ENCODE measurements at places on chromosomes 16 and 17.

DNA sequence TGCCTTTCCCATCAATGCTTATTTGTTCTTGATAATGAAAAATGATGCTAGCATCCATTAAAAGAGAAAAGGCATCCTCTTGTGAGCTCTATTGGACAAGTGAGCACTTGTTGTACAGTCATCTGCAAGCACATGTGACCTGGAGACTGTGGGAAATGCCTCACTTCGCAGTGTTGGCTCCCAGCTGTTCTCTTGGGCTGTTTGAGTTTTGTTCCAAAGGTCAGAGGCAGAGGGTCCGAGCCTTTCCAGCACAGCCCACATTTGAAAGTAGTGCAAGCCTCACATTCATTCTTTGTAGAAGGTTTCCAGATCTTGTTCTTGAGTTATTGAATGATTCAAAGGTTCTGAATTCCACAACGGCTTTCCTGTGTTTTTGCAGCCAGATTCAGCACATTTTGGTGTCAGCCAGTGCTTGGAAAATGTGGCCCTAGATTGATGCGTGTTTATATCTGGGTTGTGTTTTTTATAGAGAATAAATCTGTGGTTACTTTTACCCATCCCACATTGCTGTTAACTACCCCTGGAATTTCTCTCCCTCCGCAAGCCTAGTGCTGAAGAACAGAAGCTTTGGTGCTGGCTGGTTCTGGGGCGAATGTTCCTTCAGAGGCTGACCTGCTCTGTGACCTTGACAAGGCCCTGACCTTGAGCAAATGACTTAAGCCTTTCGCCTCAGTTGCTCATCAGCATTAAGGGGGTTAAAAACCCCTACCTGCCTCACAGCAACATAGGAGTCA lies 49.8 kb downstream of the CDH1 start:
- DNase-seq = peak; percentile 78

DNA sequence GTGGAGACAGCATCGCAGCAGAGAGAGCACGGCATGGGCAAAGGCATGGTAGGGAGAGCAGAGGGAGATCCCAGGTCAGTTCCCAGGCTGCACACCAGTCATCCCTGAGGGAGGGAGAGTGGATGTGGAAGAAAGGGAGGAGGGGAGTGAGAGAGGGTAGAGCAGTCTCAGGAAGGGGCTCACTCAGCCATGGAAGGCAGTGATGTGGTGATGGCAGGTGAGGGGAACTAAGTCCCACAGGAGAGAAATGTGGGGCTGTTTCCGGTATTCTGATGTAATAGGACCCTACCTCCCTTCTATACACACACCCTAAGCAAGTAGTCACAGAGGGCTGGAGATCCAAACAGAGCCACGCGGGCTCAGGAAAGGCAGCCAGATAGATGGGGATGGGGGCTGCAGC lies 500.3 kb upstream of the CDH11 start:
- no peak for DNase-seq

DNA sequence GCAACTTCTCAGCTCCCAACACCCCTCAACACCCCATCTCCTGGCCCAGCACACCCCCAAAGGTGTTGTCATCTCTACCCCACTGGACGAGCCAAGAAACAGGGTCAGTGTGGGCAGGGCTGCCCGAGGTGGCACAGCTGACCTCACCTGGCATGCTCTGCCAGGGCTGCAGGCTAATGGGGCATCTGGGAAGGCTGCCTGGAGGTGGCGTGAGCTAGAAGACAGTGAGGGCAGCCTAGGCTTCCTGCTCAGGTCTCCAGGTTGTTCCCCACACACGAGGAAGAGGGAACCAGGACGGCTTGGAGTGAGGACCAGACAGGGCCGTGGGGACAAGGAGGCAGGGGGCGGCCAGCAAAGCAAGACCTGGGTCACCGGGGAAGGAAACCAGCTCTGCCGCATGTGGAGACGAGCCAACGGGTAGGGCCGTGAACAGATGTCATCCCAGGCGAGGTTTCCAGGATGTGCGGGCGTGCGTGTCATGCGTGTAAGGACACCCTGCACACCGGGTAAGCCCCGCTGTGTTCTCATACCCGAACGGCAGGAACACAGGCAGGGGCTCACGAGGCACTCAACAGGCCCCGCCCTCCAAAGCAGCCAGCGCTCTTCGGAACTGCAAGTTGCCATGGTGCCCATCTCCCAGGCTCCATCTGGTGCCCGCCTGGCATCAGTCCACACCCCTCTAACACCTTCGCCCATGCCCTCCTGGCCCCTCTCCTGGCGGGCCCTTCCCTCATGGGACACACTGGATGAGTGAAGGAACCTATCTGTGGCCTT lies 29.6 kb upstream of the PVALEF start:
- DNase-seq = no peak

DNA sequence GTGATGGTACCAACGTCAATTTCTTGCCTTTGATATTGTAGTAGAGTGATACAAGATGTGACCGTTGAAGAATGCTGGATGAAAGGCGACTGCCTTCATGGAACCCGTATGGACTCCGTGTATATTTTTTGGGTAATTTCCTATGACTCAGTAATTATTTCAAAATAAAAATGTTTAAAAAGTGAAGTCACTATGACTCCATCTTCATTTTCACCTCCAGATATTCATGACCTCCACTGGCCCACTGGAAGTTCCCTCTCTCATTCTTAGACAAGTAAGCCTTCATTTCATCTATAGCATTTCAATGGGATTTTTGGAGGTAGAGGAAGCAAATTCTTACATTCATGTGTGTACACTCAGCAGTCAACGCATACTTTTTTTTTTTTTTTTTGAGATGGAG lies 111.8 kb upstream of the NUDT7 start:
- peak; percentile 55 for DNase-seq

DNA sequence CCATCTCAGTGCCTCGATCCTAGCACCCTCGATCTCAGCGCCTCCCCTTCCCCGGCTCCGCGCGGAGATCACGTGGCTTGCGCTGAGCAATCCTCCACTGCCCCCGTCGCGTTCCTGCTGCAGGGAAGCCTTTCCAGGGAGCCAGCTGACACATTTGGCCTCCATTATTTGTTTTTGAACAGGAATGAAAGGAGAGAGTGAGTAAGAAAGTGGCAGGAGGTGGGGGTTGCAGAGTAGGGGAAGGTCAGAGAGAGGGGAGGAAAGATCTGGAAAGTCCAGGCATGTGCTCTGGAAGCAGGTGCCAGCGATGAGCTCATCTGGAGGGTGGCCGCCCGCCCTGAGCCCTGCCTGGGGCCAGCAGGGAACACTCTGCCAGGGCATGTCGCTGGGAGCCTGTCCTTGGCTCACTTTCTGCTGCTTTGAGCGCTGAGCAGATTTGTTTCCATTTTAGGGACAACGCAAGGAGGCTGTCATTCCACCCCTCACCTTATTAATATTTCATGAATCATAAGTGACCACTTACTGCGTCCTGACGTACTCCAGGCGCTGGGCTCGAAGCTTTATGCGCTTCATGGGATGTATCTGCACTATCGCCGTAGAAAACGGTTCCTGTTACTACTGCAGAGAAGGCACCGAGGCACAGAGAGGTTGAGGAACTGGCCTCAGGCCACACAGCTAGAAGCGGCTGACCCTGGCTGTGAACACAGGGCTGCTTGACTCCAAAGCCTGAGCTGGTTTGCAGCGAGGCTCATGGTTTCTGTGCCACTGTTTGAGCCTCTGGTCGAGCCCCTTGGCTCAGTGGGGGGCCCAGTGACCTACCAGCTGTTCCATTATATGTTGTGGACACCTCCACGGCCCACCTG lies 283.1 kb downstream of the SEC14L1 start:
- peak; percentile 89 for DNase-seq

DNA sequence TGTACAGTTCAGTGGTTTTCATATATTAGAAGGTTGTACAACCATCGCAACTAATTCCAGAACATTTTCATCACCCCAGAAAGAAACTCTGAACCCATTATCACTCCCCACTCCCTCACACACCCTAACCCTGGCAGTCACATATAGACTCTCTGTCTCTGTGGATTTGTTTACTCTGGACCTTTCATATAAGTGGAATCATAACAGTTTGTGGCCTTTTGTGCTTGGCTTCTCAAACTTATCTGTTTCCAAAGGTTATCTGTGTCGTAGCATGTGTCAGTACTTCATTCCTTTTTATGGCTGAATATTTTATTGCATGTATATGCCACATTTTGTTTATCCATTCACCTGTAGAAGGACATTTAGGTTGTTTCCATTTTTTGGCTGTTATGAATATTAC lies 12.4 kb downstream of the TENT4B start:
- no peak for DNase-seq

DNA sequence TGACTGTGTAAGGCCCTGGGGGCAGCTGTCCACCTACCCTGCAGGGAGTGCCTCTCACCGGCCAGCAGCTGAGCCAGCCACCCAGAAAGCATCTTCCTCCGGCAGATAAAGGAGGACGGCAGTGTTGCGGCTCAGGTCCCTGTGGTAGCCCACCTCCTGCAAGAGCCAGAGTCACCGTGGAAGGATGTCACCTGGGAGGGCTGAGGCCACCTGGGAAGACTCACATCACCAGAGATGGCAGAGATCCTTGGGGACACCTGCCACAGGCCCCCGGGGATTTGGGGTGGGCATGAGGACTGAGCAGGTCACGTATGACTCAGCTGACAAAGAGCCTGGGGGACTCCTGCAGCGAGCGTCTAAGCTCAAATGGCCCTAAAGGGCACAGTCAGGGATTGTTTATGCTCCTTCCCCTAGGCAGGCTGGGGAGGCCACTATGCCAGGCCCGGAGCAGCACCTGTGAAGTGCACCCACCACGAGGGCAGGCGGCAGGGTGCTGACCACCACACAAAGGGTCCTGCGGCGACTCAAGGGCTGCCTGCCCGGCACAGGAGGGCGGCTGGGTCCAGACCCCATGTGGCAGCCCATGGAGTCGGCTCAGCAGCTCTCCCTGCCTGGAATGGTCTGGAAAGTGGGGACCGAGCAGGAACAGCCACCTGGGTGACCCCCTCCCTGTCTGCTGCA lies 44.1 kb downstream of the TNFRSF13B start:
- no peak for DNase-seq

- no peak for DNase-seq
Measured at GRCh38 chr17:79799538-79800324, 2.9 kb upstream of the CBX8 start.

DNA sequence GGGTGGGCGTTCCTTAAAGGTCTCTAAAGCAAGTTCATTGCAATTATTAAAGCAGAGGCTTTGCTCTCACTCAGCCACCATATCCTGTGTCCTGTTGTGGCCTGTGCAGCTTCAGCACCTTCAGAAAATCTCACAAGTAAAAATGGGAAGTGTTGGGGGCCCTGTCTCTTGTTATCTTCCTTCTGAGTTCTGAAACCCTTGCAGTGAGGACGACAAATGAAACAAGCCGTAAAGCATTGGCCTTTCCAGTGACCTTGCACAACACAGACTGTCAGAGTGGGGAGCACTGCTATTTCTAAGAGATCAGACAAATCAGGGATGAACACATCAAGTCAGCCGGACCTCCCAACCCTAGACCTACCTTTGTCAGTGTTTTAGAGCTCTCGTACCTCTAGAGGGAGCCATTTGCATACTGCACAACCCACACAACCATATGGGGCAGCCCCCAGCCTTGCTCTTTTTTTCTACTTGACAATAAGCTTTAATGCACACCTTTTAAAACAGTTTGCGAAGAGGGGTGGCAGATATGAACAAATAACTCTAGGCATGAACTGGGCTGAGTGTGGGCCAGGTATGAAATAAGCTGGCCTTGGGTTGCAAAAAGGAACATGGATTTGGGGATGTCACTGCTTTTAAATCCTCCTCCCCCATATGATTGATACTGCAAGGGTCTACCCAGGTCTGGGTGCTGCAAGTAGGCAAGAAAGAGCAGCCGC lies 89.8 kb downstream of the KATNIP start:
- peak; percentile 68 for DNase-seq

DNA sequence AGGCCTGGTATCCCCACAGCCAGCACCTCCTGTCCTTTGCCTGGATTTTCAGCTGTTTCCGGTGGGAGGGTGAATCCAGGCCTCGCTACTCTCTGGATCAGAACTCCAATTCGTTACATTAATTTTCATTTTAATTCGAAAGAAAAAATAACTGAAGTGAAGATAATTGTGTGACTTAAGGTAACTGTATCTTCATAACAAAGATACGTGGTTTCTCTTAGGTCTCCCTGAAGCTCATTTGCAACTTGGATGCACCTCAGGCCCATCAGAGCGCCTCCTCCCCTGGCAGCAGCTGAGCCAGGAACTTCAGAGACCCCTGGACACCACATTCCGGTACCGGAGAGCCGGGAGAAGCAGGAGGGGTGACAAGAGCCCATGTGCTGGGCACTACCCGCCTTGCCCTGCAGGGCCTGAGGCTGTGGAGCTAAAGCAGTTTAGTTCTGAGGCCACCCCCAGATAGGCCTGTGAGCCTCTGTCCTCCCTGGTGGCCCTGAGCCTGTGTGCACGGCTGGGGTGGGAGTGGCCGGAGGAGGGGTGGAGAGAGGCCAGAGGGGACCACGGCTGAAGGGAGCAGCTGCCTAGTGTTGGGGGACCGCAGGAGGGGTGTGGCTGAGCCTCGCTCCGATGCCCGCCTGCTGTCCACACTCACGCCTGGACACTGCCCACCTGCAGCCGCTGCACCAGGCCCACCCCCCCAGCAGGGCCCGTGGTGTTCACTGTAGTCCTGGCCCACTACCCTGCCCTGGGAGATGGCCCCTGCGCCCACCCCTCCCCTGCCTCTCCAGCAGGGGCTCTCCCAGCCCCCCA lies 11.4 kb upstream of the DUS1L start:
- no peak for DNase-seq

GRCh38 chr17:70613681-70614080 lies 444.3 kb downstream of the KCNJ2 start:
- peak; percentile 41 for DNase-seq

- DNase-seq = no peak
Measured at GRCh38 chr17:35793257-35793656, 2.2 kb downstream of the MMP28 start.

- DNase-seq = no peak
Measured at GRCh38 chr16:4702466-4702808, 9.1 kb downstream of the NUDT16L1 start.

GRCh38 chr17:45147581-45148182 lies 593 bp upstream of the HEXIM1 start:
- peak; percentile 94 for DNase-seq

GRCh38 chr16:74950511-74950910 lies 34.4 kb downstream of the WDR59 start:
- no peak for DNase-seq

GRCh38 chr17:17628388-17629008 lies 37.0 kb upstream of the PEMT start:
- DNase-seq = no peak

DNA sequence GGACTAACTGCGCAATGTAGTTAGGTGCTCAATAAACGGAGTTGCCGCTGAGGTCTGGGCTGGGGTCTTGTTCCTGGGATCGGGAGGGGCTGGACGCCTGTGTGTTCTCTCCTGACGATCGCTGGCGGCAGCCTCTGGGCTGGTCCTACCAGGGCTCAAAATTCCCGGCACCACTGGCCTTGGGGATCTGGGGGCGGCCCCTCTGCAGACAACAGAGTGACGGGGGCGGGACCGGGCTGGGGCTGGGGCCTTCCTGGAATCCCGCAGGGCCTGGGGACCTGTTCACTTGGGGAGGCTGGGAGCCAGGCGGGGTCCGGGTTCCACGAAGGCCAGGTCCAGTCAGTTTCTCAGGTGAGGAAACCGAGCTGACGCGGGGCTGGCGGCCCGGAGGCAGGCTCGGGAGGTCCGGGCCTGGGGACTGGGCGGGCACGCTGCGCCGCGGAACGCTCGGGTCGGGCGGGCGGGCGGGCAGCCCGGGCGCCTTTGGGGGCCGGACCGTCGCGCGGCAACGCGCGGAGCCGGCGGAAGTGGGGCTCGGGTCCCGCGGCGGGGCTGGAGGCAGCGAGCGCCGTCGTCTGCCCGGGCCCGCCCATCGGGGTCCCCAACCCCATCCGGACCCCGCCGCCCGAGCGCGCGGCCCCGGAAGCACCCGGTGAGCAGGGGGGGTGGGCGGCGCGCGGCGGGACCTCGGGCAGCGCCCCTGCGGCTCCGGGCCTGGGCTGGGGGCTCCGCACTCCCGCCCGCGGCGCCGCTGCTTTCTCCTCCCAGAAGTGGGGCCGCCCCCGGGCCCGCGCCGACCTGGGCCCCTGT lies at the start of gene PIGQ:
Gene PIGQ, plus strand, starts transcription at position 524 of the 810 bp plus-strand sequence. CDS start 4,107 bp downstream, outside the sequence.
- peak; percentile 49 for DNase-seq
